NCI-H524 treated with DMSO at 0.1 percent for 48 hours (cell line): ENCODE measurements at places on chromosomes 2 and 18.

GRCh38 chr2:39730276-39730675, 48.8 kb downstream of the THUMPD2 start:
- no peak for DNase-seq

DNA sequence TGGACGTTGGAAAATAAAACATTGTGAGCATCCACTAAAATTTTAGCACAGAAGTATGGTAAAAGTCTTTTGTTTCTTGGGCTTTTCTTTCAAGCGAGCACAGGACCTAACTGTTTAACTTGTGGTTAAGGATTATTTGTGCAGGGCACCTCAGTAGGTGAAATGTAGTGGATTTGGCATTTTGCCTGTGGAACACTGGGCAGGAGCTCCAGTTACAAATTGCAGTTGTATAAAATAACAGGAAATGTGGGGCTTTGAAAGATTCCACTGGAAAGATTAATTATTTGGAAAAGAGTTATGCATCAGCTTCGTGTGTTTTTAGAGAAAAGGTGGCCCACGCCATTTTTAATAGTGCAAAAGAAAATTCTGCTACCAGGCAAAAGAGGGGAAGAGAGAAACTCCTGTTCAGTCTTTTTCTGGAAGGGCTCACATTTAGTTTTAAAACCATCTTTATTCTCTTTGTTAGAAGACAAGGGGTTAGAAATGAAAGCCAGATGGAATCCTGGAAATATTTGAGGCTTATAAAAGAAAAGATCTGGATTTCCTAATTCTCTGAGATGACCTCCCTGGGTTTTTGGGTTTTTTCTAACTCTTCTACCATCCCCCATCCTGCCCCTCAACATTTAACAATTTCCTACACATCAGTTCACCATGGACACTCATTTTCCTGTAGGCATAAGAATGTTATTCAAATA, 144.3 kb upstream of the SERTAD2 start:
- no peak for DNase-seq

GRCh38 chr18:55763298-55763697, 175.3 kb upstream of the TCF4 start:
- no peak for DNase-seq

GRCh38 chr2:37191253-37191652, 2.8 kb upstream of the SULT6B1 start:
- DNase-seq: no peak

DNA sequence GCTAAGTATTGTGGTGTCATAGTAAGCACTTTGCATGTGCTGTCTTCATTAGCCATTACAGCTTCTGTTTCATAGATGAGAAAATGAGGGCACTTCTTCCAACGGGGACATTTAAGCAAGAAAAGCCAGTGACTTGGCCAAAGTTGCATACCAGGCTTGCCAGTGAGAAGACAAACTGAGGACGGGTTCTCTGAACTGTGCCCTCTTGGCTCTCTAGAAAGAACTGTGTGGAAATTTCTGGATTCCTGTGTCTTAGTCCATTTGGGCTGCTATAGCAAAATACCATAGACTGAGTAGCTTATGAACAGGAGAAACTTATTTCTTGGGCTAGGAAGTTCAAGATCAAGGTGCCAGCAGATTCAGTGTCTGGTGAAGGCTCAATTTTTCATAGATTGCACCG, 13.3 kb downstream of the CTIF start:
- no peak for DNase-seq

DNA sequence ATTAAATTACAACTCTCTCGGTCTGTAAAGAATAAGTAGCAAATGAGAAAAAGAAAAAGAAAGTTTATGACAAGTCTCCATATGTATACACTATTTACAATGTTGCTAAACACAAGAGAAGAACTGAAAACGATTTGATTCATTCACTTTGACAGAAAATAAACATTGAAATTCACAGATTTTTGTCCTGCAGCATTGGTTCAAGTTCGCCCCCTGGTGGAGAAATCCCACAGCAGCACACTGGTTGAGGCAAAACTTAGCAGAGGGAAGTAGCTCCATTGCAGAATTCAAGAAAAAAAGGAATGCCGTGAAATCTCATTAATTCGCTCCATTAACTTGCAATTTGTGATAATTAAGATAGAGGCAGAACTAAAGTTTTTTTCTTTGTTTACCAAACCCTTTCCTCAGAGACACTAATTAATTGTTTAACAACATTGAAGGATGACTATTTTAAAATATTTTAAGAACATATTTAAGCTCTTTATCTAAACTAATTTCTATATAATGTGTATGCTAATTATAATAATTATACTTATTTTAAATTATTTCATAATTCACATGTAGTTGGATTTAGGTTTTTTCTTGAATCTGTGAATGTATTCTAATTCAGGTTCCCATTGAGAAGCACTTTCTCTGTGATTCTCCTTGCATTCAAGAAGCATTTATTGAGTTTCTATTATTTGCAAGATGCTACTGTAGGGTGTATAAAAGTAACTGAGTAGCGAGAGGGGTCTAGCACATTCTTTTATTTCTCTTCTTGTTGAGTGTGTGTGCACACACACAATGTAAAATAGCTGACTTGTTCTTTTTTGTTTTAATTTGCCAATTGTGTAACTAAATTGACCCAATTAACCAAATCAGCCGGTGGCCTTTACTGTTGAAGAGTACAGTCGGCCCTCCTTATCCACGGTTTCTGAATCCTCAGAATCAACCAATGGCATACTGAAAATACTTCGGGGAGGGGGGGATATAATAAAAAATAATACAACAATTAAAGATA, 74.1 kb downstream of the COL4A3 start:
- DNase-seq: no peak

DNA sequence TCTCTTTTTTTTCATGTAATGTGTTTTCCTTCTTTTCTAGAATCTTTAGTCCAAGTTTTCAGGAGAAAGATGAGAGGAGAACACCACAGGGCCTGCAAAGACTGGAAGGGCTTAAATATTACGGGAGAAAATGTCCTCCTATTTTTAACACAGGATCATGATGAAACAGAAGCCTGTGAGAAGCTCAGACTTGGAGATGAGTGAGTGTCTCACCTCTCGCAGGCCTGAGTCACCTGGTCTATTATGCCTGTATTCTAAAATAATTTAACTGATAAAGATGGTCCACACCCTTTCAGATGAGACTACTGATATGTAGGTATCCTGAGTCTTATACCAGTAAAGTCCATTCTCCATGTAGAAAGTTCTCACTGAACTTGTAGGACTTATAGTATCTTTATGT, 143.2 kb downstream of the EPHA4 start:
- DNase-seq: no peak

- DNase-seq: no peak
Observed at GRCh38 chr18:74402806-74403433, 54.2 kb downstream of the DIPK1C start.

DNA sequence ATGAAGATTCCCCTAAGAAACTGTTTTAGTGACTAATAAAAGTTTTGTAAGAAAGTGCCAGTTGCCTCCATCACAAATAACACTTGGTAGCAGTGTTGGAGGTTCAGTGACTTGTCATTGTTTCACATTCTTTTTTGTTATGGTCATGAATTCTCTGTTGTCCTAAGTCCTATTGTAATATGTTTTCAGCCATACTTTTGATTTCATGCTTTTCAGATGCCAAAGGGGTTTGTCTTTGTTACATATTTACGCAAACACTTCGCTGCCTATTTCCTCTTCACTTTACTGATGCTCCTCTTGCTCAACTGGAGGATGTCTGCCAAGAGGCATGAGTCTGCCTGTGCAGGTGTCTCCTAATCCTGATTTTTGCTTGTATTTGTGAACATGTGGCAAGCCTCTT, 66.6 kb downstream of the PHLPP1 start:
- no peak for DNase-seq

DNA sequence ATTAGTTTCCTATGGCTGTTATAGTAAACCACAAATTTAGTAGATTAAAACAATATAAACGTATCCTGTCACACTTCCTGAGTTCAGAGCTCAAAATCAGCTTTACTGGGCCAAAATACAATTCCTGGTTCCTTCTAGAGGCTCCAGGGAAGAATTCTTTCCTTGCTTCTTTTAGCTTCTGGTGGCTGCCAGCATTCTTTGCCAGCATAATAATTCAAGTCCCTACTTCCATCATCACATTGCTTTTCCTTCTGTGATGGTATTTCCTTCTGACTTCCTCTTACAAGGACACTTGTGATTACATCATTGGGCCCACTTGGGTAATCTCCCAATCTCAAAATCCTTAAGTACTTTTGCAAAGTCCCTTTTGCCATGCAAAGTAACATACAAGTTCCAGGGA, 40.6 kb downstream of the MOB4 start:
- DNase-seq: no peak

DNA sequence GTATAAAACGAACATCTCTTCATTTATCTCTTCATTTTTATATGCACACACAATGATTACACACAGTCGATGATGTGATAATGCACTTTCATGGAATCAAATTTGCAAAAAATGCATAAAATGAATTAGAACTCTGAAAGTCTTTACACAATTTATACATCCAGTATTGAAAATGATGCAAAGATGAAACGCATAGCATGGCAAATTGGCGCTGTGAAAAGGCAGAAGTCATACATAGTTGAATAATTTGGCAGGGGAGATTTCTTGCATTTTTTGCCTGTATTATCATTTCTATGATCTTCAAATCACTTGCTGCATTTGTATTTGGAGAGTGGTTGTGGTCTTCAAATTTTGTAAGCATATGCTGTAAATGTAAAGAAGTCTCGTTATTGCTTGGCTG, 150.7 kb upstream of the LGALSL start:
- no peak for DNase-seq

DNA sequence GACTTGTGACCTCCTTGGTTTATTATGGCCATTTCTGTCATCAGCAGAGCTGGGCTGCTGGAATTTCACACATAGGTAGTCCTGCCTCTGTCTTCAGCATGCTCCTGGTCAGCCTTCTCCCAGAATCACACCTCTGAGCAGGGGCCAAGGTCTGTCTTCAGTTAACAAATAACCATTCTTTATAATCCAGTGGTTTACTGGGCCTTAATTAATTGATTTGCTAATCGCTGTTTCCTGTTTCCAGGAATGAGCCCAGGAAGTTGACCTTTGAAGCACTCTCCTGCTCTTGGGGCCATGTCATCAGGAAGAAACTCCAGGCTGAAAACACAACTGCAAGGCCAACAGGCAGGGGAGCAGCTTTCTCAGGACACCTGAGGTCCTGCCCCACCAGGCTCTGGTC, 278.5 kb downstream of the SRBD1 start:
- no peak for DNase-seq

- no peak for DNase-seq
Observed at GRCh38 chr2:132403146-132403545, 13.5 kb upstream of the GPR39 start.

GRCh38 chr2:232980683-232981082, 32.4 kb downstream of the NGEF start:
- DNase-seq: no peak

DNA sequence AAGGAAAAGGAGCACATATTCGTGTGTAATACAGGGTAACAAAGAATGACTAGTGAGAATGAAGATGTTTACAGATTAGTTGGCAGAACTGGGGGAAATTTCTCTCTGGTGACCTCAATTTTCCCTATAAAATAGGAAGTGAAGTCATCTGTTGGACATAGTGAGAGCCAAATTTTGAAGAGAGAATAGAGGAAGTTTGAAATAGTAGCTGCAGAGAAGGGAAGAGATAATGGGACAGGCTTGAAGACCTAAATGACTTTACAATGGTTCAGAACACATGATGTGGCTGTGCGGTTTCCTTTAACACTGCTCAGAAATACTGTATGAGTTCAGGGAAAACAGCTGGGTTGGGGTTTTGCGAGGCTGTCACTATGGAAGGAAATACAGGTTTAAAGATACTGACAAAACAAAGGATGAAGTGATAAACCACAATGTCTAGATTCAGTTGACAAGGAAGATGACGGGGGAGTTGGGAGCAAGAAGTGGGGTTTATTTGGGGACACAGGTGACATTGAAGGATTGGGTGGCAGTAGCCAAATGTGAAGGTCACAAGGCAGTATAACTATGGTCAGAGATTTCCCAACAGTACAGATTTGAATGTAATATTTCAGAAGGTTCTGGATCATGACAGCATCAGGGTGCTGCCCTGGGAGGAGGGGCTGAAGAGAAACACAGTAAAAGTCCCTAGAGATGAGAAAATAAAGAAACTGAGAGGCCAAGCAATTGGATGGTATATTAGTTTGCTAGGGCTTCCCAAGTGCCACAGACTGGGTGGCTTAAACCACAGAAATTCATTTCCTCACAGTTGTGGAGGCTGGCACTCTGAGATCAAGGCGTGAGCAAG, 82.6 kb upstream of the TANK start:
- no peak for DNase-seq

DNA sequence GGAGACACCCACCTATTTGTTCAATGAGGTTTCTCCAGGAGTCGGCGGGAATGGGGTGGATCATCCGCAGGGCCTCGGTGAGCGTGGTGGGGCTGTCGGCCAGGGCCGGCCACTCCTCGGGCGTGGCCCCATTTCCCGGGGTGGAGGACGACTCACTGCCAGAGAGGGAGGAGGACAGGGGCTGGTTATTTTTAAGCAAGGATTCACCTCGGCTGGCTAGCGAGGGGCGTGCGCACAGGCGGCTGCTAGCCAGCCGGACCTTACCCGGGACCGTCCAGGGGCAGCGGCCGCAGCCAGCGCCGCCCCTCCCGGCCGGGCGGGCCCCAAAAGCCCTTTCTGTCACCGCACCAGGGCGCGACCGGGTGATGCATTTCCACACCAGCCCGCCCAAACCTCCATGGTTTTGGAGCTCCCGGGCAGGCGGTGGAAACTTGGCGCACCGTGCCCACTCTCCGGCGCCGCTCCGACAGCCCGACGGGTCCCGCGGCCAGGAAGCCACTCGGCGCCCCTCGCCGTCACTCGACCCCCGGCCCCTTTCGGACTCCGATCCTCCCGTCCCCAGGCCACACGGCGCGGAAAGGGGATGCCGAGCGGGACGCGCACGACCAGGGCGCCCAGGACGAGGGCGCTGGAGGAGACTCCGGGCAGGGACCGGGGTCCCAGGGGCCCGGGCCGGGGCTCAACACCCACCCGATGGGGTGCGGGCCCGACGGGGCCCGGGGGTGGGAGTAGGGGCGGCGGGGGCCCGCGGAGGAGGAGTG, 57.1 kb downstream of the SNORC start:
- DNase-seq: no peak
